ENCODE measurements at places on chromosomes 12 and 14.

GRCh38 chr14:98494582-98494981, 777.4 kb downstream of the BCL11B start:
- no peak for DNase-seq

GRCh38 chr14:80518173-80518572, 306.9 kb upstream of the DIO2 start:
- no peak for DNase-seq

DNA sequence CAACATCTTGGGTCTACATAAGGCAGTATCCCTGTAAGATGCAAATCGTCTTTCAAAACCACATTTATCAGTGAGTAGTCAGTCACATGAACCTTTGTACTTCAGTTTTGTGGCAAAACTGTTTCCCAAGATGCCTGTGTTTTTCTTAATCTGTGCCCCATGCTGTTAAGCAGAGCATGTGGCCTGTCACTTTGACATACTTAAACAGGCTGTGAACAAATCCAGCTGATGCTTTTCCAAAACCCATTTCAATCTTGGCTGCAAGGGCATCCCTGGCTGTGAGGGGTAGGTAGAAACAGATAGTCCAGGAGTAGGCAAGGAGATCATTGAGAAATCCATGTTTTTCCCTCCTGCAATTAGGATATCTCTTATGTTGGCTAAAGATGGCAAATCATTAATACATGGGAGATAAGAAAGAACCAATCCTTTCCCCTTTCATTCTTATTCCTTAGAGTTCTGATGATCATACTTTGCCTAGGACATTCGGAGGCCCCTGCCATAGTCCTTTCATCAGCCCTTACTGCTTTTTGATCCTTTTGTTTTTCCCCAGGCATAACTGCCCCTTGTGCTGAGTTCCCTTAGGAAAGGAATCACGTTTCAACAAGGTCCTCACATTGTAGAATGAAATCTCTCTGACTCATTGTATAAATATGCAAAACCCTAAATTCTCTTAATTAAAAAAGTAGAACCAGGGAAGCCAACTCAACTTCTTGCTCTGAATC, 121.1 kb upstream of the EEA1 start:
- no peak for DNase-seq

- DNase-seq = no peak
These were observed 155.7 kb upstream of the GSC start for GRCh38 chr14:94925416-94926173.

DNA sequence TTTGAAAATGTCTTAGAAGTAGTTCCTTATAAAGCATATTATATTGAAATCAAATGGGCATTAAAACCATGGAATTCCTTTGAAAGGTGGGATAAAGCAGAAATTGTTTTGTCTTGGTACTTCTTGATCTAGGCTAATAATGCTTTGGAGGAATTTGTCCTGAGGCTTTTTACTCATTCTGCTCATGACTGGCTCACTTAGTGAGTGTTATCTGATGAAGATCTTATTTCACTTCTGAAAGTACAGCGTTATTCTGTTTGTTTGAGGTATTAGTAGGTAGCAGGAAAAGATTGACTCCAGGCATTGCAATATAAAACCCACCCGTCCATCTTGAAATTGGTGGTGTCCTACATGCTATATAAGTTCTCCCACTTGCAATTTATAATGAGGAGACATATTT, 5.5 kb downstream of the C12orf71 start:
- no peak for DNase-seq

GRCh38 chr14:65173973-65174693, 71.8 kb upstream of the MAX start:
- no peak for DNase-seq

DNA sequence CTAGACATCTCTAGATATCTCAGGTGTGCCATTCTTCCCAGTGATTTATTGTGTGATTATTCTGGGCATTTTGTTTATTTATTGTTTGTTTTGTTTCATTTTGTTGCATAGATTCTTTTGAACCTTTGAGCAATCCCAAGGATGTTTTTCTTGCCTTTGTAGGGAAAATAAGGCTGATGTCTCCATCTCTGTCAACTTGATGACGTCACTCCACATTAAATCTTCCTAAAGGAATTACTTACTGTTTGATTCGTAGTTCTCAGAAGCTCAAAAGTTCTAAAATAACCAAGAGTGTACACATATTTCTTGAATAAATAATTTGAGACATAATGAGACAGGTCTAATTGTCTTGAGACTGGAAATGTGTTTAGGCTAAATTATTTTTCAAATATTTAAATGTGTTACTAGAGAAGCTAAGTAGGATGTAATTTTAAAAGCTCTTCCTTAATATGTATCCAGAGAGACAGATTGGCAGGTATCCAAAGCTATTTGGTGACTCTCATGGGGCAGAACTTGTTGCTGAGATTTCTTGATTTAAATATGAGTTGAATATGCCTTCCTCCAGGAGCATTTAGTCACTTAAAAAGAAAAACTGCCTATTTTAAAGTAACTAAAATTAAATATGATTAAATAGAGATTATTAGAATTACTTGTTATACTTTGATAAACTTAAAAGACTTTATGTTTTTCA, 128.7 kb downstream of the CNTN1 start:
- DNase-seq = no peak

- no peak for DNase-seq
These were observed 317.0 kb upstream of the TMPO start for GRCh38 chr12:98198261-98198982.
